ENCODE measurements at places on chromosomes 16 and 17.

DNA sequence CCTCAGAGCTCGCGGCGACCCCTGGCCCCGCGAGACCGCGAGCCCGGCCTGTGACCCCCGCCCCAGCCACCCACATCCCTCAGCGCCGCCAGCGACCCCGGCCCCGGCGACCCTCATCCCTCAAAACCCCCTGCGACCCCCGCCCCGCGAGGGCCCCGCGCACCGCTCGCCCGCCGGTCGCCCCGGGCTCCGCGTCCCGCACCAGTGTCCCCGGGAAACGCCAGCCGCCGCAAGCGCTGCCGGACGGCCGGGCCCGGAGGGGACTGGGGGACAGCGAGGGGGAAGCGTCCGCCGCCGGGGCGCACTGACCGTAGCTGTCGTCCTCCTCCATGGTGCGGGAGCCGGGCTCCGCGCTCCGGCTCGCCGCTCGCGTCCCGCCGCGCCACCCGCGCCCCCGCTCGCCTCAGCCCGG is at the start of gene CYTH1:
Gene CYTH1 (minus strand): TSS at position 381 of the 412 bp plus-strand sequence. CDS start 50 bp downstream, at position 331.
- DNase-seq: no peak

DNA sequence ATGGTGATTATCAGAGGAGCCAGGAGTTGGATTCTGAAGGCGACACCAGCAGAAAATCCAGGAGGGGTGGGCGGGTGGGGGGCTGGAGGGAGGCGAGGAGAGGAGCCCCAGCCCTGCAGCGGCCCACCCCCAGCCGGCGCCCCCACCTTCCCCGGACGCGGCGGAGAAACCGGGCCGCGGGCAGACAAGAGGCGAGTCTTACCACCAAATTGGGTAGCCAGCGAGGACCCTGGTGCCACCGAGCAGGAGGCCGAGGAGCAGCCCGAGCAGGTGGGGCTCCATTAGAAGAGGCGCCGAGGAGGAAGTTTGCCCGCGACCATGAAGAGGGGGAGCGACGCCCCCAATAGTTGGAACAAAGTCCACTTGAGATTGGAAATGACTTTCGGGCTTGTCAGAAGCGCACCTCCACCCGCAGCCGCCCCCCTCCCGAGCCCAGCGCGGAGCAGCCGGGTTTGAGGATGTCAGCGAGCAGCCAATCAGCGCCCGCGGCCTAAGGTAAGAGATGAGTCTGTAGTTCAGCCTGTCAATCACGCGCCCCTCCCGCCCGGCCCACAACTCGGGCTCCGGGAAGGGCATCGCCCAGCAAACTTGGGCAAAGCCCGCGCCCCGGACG is at the start of gene WNT3:
Gene WNT3 (minus strand): TSS at position 377 of the 613 bp plus-strand sequence. CDS start 95 bp downstream, at position 282.
- no peak for DNase-seq

DNA sequence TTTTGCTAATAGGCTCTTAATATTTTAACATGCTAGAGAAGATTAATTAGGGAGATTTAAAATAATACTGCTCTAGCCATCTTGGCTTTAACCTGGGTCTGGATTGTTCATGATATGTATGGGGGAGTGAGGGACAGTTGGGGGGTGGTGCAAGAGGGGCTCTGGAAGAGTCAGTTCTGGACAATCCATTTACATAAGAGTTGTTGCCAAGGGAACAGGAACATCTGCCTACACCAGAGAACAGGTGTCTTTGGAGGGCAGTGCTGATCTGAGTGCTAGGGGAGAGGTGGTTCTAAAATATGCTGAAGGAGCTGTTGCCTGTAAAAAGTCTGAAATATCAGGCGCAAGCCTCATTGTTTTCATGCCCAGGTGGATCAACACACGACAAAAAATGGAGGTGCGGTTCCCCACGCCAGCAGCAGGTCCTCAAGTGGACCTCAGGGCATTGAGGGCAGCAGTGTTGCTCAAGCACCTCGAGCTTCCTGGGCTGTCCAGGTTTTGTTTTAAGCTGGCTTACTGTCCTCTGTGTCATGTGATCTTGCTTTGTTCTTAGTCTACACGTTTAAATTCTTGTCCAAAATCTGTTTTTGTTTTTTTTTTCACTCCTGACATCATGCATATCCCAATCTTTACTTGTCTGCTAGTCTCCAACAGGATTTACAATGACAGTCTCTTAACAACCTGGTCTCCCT is 25.4 kb upstream of the WSB1 start:
- DNase-seq: no peak

- DNase-seq: no peak
Measured at GRCh38 chr17:44132275-44132821, 8.9 kb upstream of the HDAC5 start.

GRCh38 chr16:29815032-29815721 is 775 bp upstream of the PAGR1 start:
- no peak for DNase-seq
